ENCODE measurements at places on chromosomes 12 and 14.

DNA sequence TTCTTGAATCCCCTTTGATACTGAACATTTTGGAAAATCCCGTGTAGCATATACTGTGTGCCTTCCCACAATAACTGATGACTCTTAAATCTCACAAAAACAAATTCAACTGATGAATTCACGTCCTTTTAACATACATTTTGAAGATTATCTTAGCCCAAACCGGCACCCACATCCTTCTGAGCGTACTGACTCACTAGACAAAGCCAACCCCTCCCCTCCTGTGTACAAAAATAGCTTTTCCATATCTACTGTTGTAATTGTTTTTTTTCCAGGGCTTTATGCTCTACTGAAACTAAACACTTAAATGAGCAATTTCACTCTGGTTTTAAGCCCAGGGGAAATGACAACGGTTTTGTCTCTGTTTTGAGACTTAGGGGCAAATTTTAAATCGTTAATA is 109.4 kb upstream of the ATF7IP start:
- no peak for DNase-seq

DNA sequence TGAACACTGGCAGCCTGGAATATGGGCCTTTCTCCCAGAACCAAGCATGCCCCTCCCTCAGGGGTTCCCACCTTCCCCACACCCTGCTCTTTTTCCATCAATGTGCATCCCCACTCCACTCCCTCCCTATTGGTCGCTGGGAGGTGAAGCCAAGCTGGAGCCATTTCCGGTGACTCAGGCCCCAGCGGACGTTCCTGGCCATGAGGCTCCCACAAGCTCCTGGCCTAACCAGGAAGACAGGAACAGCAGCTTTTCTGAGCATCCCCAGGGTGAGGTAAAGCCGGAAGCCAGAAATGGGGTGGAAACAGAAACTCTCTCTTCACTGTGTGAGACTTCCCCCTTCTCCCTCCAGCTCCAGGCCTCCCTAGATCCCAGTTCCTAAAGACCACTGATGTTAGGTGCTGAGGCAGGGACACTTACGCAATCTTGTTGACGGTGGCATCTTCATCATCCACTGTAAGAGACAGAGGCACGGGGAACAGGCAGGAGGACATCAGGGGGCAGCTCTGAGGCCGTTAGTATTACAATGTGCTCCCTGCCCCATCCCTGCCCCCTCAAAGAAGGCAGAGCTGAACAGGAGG is 5.1 kb downstream of the LMBR1L start:
- no peak for DNase-seq

DNA sequence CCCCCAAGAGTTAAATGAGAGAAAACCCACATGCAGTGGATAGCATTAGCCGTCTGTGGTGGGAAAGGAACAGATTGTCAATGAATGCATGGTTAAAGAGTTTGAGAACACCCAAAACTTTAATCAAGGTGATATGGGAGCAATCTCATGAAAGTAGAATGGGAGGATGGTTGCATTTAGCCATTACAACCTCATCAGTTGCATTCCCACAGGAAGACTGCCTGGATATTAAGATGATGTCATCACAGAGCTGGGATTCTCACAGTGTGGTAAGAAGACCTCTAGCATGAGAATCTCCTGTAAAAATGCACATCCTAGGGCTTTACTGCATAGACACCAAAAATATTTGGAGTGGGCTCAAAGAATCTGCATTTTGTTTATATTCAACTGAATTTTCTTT is 284.9 kb downstream of the RGS6 start:
- DNase-seq = no peak

DNA sequence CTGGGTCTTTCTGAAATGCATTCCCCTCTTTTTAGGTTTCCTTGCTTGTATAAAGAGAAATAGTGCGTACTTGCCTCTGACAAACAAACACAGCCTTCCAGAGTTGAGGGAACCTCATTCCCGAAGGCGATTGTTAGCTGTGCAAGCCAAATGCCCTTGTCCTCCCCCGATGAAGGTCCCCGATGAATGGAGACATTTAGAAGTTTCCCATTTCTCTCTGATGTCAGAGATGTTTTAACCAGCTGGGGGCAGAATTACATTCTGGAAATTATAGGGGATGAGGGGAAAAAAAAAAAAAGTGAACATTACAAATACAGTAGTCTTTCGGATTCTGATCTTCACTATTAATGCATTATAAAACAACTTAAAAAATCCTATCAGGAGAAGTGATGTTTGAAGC is 366.8 kb downstream of the VRK1 start:
- DNase-seq = no peak

DNA sequence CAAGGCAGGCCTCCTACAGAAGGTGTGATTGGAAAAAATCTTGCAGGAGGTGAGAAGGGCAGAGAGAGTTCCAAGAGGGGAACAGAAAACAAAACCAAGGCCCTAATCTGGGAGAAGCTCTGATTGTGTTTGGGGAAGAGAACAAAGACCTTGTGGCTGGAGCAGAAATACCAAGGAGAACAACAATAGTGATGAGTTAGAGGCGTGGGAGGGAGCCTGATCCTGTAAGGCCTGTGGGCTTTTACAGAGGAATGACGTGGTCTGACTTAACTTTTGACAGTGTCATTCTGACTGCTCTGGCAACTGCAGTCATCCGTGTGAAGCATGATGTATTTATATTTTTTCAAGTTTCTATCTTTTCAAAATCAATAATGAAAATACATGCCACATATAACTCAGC is 200.6 kb downstream of the ANO4 start:
- no peak for DNase-seq

- no peak for DNase-seq
Measured at GRCh38 chr12:127260999-127261398, 1006.0 kb upstream of the TMEM132C start.

GRCh38 chr14:79064214-79064613 is 894.0 kb downstream of the NRXN3 start:
- no peak for DNase-seq
